ENCODE measurements at places on chromosomes 5 and 9. TPM values are rescaled to one million over a fixed set of nuclear protein-coding genes. Genes with fewer than 3 reads are reported as not detected.

The DRD1 gene
- 0.11 TPM for polyA plus RNA-seq

The F12 gene
- 0.48 TPM for polyA plus RNA-seq

The SLC4A9 gene
- polyA plus RNA-seq: not detected

The DHFR gene
- polyA plus RNA-seq: 15.7 TPM

The DIRAS2 gene
- not detected for polyA plus RNA-seq

The FOXD4 gene
- polyA plus RNA-seq: not detected

The SPINK6 gene
- not detected for polyA plus RNA-seq

The TTC23L gene
- 0.21 TPM for polyA plus RNA-seq

The CCDC112 gene
- polyA plus RNA-seq: 4.7 TPM

The LCN9 gene
- polyA plus RNA-seq: not detected

The ECM2 gene
- 1.6 TPM for polyA plus RNA-seq

The GPR151 gene
- not detected for polyA plus RNA-seq

The TXNDC8 gene
- polyA plus RNA-seq: not detected

The SPAAR gene
- polyA plus RNA-seq: 0.27 TPM

The SLC6A7 gene
- polyA plus RNA-seq: not detected

The ADRB2 gene
- polyA plus RNA-seq: 0.63 TPM

The DEPDC1B gene
- polyA plus RNA-seq: 2.9 TPM

The FOXD4L4 gene
- polyA plus RNA-seq: not detected

The PCDHB3 gene
- 0.15 TPM for polyA plus RNA-seq

The P4HA2 gene
- 186 TPM for polyA plus RNA-seq

The PCDHGA5 gene
- 1.4 TPM for polyA plus RNA-seq

The ZCCHC9 gene
- 23.3 TPM for polyA plus RNA-seq

The FAXDC2 gene
- polyA plus RNA-seq: 22.7 TPM

The PCA3 gene
- polyA plus RNA-seq: not detected

The SLC22A4 gene
- polyA plus RNA-seq: 3.0 TPM

The MAP1B gene
- polyA plus RNA-seq: 56.3 TPM

The MAMDC4 gene
- 0.63 TPM for polyA plus RNA-seq

The CAAP1 gene
- polyA plus RNA-seq: 21.8 TPM

The EFNA5 gene
- polyA plus RNA-seq: 2.4 TPM

The CAMK2A gene
- 0.46 TPM for polyA plus RNA-seq

The ADAMTSL1 gene
- polyA plus RNA-seq: 22.6 TPM

The ZNF483 gene
- 1.5 TPM for polyA plus RNA-seq

The CTXN3 gene
- polyA plus RNA-seq: not detected

The TMOD1 gene
- 0.10 TPM for polyA plus RNA-seq

The PTCH1 gene
- polyA plus RNA-seq: 7.3 TPM

The SIT1 gene
- polyA plus RNA-seq: not detected

The ANKRD34B gene
- not detected for polyA plus RNA-seq

The TNPO1 gene
- polyA plus RNA-seq: 110 TPM

The IL31RA gene
- 1.9 TPM for polyA plus RNA-seq

The GRXCR2 gene
- polyA plus RNA-seq: not detected

The CD14 gene
- polyA plus RNA-seq: 0.29 TPM

The KIF20A gene
- 25.4 TPM for polyA plus RNA-seq

The CDKN2AIPNL gene
- 16.7 TPM for polyA plus RNA-seq

The SLC46A2 gene
- not detected for polyA plus RNA-seq

The FAM151B gene
- 3.3 TPM for polyA plus RNA-seq

The GNA14 gene
- polyA plus RNA-seq: 0.11 TPM

The SHISAL2B gene
- not detected for polyA plus RNA-seq

The LRRC26 gene
- not detected for polyA plus RNA-seq

The PITX1 gene
- 72.1 TPM for polyA plus RNA-seq

The SPINK1 gene
- polyA plus RNA-seq: not detected

The CDKN2B-AS1 gene
- polyA plus RNA-seq: 2.8 TPM

The SPINK13 gene
- polyA plus RNA-seq: not detected

The IFNA2 gene
- not detected for polyA plus RNA-seq

The WNT8A gene
- polyA plus RNA-seq: not detected

The SPATA31A7 gene
- polyA plus RNA-seq: not detected

Data from AG04450 (cell line).